ENCODE measurements at places on chromosomes 12 and 14. TPM values are rescaled to one million over a fixed set of nuclear protein-coding genes. Genes with fewer than 3 reads are reported as not detected.

GRCh38 chr14:59905188-59905587 lies 14.8 kb upstream of the LRRC9 start:
- DNase-seq, result peak; percentile 44

- no peak for DNase-seq
Measured at GRCh38 chr12:4794491-4794890, 74.3 kb downstream of the GALNT8 start.

- DNase-seq, result no peak
Measured at GRCh38 chr12:91845365-91845764, 300.3 kb downstream of the BTG1 start.

DNA sequence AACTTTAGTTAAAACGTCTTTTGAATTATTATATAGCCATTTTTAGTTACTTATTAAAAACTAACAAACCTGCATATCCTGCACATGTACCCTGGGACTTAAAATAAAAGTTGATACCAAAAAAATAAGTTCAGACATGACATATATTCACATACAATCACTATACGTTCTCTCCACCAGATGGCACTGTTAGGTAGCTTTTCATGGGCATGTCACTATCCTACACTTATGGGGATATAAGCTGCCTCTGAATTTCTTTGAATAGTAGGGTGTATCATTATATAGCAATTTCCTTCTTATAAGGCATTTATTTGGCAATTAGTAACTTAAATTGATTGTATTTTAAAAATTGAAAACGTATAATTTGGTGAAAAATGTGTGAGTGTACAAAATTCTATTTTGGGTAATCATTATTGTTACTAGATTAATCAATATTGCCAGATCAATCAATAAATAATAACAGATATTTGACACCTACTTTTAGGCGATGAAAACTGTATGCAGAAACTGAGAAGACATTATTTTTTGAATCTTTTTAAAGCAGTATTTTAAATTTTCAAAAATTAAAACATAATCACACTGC lies 31.8 kb upstream of the OR10A7 start:
- peak; percentile 79 for DNase-seq

DNA sequence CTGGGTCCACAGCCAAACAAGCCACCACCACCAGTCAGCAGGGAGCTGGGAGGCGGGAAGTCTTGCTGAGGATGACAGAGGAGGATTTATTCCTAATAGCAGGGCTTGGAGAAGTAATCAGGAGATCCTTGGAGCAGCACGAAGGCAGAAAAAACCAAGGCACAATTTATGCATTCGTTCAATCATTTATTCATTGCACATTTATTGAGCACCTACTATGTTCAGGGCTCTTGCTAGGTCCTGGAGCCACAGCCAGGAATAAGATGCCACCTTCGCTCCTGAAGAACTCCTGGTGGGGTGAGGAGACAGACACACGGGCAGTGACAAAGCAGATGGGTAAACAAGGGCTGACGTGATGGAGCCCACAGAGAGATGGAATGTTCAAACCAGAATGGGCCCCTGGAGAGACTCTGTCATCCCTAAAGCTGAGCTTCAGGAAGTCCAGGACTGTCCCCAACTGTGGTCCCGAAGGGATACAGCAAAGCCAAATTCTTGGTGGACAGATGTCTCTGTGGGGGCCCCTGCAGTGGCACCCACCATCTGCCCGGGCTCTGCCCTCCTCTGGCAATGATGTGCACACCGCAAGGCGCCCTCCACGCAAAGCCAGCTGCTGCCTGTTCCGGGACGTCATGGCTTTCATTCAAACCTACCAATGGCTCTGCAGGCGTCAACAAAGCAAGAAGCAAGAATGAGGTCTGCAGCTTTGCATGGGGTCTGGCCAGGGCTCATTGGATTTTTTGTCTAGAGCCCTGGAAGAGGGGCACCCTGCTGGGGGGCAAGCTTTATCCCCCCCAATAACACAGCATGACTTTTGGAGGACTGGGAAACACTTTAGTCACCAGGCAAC lies 3.0 kb upstream of the TESC start:
- DNase-seq, result no peak

DNA sequence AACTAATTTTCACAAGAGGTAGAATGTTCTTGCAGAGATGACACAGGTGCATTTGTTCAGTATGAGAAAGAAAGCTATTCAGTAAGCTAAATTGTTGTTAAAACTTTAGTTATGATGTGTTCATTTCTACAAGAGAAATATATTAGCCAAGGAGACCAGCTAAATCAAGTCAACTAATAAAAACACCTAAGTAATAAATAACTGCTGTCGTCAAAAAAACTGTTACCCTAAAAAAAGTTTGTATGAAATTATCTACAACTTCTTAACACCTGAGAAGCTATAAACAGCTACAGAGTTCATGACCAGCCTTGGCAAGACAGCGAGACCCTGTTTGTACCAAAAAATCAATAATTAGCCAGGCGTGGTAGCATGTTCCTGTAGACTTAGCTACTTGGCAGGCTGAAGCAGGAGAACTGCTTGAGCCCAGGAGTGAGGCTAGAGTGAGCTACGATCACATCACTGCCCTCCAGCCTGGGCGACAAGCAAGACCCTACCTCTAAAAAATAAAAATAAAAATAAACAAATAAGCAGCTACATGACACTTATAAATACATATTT lies 67.6 kb upstream of the AP4S1 start:
- no peak for DNase-seq

The USP44 gene
- total RNA-seq, result not detected

The KLRK1 gene
- total RNA-seq, result 2.3 TPM

Measured in MCF 10A (cell line).